SW480 (cell line): ENCODE measurements at places on chromosomes 12 and 14.
A peak's percentile ranks its signal among the peaks of the same experiment; 100 is the strongest.

- no peak for DNase-seq
Measured at GRCh38 chr12:52918351-52918750, 13.5 kb upstream of the KRT8 start.

- DNase-seq = no peak
Measured at GRCh38 chr12:50666023-50666422, 97.9 kb upstream of the ATF1 start.

DNA sequence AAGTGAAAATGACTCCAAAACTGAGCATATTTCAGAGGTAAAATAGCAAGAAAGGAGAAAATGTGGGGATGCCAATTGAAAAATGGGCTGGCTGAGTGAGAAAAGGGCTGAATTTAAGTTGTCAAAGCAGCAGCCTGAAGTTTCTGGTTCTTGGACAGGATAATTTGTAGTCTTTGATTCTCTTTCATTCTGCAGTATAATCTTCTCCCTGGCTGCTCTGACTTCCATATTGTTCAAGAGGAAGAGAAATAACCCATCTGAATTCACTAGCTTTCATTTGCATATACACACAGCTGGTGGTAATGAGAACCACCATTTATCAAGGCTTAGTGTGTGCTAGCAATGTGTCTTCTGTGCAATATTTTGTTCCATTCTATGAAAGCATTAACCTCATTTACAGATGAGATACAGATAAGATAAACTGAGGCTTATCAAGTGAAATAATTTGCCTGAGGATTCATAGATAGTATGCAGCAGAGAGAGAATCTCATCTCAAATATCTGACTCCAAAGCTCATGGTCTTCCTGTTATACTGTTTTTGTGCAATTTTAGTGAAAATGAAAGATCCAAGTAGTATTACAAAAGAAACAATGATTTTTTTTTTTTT lies 184.2 kb downstream of the TMTC2 start:
- no peak for DNase-seq

DNA sequence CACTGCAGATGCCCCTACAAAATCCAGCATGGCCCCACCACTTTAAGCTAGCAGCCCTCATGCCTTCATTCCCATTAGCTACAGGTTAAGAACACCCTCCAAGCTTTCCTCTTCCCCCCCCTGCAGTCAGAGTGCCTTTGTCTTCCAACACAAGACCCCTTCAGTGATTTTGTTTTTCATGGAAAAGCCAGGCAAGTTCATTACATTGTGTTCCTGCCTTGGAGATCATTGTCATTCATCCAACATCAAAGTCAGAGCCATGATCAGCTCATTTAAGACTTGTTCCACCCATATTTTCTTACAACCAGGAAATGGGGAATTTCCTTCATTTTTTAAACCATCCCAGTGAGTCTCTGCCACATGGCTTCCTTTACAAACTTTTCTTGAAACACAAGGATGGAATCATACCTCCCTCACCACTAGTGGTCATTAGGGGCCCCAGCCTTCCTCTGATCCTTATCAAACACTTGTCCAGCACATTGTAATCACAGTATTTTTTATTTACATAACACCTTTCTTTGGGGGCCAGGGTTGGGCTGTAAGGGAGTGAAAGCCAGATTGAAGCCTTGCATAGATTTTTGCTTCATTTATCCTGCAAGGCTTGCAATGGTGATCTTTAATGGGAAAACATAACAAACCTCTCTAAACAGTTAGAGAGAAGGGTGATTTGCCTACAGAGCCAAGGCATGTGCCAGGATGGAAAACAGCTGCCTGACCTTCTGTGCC lies 765.3 kb downstream of the MED13L start:
- no peak for DNase-seq

DNA sequence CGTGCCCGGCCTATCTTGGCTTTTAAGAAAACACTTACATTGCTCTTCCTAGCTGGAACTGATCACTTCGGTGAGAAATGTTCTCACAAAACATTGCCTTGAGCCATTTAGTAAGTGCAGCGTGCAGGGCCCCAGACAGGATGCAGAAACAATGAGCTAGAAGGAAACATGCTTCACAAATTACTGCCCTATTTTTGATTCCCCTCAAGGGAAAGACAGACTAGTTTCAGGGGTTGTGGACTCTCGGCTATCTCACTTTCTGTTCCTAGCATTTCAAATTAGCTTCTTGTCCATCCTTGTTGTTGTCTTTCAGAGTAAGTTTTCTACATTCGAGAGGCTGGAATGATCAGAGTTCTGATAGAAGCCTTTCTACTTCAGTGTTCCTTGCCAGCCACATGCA lies 21.6 kb downstream of the TGFB3 start:
- DNase-seq = no peak

GRCh38 chr12:45532113-45532512 lies 197.4 kb upstream of the ARID2 start:
- DNase-seq = no peak

- DNase-seq = no peak
Measured at GRCh38 chr14:43706900-43707299, 800.2 kb downstream of the FSCB start.

DNA sequence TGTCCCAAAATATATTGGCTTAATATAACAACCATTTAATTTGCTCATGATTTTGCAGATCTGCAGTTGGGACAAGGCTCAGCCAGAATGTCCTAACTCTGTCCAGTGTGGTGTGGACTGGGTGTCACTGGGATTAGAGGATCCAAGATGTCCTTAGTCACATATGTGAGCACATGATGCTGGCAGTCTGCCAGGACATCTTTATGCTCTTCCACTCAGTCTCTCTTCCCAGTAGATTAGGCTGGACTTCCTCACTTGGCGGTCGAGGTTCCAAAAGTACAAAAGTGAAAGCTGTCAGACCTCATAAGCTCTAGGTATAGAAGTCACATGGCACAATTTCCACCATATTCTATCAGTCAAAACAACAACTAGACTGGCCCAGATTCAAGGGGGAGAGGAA lies 167.9 kb upstream of the NTF3 start:
- DNase-seq = no peak

DNA sequence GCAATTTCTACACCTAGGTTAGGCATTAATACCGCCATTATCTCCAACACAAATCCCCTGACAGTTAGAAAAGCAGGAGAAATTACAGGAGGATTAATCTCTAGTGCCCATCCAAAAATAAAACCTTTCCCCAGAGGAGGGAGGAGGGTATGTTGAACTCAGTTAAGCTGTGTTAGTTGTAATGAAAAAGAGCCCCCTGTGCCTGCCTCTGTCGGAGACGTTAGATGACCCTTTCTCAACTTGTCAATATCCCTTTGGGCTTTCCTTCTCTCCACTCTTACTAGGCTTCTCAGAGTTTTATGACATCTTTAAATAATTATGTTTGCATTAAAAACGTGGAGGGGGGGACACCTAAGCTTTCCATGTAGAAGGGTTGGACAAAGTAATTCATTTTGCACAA lies 278.2 kb downstream of the PDZRN4 start:
- no peak for DNase-seq

DNA sequence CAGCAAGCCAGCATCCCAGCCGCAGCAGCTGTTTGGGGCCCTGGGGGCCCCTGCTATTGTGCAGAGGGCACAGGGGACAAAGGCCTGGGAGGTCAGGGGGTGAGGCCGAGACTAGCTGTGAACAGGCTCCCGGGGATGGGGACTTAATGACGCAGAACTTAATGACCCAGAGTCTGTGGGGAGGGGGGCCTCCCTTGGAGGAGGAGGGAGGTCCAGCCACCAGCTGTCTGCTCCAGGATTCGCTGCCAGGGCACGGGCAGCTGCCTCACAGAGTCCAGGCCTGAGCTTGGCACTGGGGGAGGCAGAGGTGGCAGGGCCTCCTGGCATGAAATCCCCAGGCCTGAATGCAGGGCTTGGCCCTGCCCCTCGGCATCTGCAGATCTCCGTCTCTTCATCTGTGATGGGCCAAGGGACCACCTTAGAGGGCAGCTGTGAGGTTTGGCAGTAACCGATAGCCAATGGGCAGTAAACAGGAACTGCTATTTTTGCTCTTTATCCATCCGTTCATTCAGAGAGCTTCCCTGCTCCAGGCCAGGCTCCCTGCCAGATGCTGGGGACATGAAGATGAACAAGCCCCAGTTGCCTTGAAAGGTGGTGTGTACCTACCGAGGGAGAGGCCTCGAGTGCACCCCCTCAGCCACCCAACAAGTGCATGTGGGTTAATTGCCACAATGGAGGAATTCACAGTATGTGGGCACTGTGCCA lies 6.7 kb downstream of the FAM222A start:
- DNase-seq = no peak

GRCh38 chr14:56341766-56342493 lies 223.7 kb downstream of the PELI2 start:
- no peak for DNase-seq

DNA sequence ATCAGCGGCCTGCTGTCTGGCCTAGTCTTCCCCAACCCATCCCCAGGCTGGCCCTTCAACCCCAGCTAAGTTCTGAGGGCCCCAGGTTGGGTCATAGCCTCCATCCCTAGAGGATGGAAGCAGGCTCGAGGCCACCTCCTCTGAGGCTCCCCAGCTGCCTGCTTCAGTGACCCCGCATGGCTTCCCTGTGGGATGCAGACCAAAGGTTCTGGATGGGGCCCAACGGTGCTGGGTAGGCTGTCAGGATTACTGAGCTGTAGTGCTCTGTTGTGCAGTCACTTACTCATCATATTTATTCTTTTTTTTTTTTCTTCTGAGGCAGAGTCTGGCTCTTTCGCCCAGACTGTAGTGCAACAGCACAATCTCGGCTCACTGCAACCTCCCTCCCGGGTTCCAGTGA lies 92.0 kb downstream of the IRF2BPL start:
- DNase-seq = no peak

DNA sequence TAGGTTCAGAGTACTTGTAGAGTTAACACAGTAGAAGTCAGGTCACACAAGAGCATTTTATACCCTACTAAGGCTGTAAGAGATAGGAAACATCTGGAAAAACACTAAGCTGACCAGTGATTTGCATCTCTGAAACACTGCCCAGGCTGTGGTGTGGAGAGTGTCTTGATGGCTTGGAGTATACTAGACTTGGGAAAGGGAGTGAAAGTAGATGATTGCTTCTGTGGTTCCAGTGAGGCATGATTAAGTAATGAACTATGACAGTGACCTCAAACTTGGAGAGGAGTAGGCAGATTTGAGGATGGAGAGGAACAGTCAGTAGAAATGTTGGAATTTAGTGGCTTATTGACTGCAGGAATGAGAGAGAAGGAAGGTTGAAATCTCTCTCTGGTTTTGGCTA lies 201.2 kb downstream of the FLRT2 start:
- DNase-seq = no peak

DNA sequence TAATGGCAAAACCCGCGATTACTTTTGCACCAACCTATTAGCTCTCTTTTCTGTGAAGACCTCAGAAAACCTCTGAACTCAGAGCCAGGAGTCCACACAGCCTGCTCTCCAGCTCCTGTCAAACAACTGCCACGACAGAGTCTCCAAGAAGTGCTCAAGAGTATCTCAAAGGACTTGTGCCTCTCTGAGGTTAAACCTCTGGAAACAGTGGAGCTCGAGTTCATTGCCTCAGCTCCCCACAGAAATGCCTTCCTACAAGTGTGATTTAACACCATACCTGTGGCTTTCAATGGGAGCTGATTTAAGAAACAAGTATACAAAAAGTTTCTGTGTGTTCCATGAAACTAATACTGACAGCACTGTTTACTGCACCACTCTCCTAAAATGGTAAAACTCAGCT lies 20.1 kb downstream of the ACTN1 start:
- no peak for DNase-seq

- peak; percentile 33 for DNase-seq
Measured at GRCh38 chr12:10740182-10740581, 17.1 kb upstream of the YBX3 start.

DNA sequence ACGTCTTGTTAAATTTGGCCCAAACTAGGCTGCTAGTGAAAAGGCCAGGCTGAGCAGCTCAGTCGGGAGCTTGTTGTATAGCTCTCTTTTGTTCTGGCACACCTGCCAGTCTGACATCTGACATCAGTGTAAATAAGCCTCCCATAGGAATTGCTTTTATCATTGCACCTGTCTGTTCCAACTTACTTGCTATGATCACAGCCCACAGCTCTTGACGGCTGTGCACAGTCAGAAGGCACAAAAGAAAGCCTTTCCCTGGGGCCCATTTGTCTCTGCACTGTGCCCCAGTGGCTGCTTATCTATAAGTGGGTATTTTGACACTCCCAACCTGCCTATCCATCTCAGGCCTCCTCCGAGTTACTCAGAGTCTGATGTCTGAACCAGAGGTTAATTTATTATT lies 324.5 kb downstream of the NUAK1 start:
- DNase-seq = peak; percentile 22

DNA sequence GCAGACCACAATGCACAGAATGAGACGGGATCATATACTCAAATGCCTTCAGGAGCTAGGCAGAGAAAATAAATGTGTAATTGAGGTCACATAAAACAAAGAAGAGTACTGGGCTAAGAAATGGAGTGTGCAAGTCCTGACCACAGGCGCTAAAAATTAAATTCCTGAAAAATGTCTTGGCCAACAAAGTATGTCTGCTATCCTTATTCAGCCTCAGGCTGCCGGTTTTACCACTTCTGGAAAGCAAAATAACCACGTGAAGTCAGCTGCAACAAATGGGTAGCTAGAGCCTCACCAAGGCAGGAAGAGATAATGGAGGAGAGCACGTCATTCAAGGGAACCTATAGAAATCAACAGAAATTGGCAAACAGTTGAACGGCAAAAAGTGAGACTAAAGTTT lies 3.1 kb downstream of the PYGL start:
- DNase-seq = no peak

DNA sequence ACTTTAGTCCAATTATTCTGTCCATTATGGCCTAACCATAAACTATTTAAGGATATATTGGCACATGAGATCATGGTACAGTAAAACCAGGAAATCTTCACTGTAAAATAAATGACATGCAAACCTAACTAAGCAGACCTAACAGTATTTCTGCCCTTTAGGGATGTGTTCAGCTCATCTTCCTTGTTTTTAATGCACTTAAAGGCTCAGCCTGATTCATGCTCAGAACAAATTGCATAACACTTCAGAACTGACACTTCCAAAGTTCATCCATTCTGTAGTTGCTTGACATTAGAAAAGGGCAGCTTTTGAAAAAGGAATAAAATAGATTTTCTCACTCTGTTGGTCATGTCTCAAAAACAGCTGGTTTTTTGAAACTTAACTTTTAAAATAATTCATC lies 708.5 kb downstream of the C12orf50 start:
- no peak for DNase-seq

GRCh38 chr14:57268161-57269069 lies at the start of the genes AP5M1 and EXOC5:
Gene AP5M1, plus strand, starts transcription at chr14:57268971. Its CDS starts 344 bp downstream, at chr14:57269315.
Gene EXOC5, minus strand, starts transcription at chr14:57268905. Its CDS starts 257 bp downstream, at chr14:57268648.
- DNase-seq = peak; percentile 93

DNA sequence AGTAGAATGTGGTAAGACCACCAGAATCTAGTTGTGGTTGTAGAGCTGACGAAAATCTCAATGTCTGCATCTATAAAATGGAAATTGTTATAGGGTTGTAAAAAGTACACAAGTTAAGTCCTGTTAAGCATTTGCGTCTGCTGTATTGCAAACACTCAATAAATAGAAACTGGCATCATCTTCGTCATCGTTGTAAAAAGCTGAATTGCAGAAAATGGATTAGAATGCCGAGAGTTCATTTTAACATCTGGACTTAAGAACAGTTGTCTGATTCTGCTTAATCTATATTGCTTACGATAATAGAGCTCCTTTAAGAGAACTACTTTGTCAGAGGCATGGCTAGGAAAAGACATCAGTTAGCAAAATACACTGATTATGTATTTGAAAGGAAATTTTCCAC lies 33.2 kb downstream of the KCNMB4 start:
- DNase-seq = no peak
